Stimulated activated CD8-positive, alpha-beta memory T cell treated with anti-CD3 and anti-CD28 coated beads, Interleukin-15, amount 100 ng/mL, for 4 hours (primary cell): ENCODE measurements at places on chromosomes 11 and 22.

DNA sequence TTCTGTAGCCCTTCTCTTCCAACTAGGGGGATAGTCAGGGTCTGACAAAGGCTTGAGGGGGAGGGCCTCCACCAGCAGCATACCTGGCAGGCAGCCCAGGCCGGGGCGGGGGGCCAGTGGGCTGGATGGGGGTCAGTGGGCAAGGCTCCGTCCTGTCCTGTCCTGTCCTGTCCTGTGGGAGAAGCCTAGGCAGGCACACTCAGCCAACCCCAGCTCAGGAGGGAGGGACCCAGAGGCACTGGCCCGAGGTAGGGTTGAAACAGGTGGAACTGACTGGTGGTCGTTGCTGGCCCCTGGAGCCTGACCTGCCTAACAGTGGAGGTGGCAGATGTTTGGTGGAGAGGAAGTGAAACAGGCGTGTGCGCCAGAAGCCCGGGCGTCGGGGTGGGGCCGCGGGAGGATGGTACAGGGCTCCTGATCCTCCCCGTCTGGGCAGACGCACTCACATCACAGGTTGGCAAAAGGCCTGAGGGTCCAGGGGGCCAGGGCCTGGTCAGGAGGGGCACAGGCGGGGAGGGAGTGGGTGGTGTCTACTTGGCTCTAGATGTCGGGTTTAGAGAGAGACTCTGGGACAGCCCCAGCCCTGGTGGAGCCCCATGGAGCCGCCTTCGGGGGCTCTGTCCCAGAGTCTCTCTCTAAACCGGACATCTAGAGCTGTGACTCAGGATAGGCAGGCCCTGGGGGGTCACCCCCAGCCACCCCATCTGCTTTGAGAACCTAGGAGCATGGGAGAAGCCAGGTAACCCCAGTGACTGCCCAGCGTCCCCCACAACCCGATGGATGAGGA is 32.5 kb upstream of the GRAMD4 start:
- no peak for DNase-seq

DNA sequence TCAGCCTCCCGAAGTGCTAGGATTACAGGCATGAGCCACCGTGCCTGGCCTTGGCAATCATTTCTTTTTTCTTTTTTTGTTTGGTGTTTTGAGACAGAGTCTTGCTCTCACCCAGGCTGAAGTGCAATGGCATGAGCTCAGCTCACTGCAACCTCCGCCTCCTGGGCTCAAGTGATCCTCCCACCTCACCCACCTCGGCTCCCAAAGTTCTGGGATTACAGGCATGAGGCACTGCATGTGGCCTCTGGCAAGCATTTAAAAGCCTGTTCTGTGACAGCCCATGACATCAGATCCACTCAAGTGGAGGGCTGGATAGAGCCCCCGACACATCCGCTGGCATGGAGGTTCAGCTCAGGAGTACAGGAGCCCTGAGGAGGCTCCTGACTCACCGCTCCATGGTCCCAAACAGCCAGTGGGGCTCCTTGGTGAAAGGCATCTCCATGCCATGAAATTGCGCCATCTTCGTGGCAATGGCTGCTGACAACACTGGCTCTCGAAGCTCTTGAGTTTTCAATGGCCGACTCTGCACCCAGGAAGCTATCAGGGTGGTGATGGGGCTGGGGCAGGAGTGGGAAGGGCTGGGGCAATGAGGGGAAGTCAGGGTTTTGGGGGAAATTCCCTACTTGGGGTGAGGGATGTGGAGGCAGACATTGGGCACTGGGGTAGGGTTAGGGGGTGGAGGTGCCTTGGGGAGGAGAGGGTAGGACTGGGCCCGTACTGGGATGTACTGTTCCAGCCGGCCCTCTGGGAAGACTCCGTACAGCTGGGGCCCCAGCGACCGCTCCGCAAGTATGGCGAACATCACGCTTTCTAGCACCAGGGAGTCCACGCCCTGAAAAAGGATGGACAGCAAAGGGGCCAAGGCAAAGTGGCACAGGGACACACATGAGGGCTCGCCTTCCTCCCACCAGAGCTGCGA is 1.4 kb downstream of the CHKB start:
- no peak for DNase-seq

DNA sequence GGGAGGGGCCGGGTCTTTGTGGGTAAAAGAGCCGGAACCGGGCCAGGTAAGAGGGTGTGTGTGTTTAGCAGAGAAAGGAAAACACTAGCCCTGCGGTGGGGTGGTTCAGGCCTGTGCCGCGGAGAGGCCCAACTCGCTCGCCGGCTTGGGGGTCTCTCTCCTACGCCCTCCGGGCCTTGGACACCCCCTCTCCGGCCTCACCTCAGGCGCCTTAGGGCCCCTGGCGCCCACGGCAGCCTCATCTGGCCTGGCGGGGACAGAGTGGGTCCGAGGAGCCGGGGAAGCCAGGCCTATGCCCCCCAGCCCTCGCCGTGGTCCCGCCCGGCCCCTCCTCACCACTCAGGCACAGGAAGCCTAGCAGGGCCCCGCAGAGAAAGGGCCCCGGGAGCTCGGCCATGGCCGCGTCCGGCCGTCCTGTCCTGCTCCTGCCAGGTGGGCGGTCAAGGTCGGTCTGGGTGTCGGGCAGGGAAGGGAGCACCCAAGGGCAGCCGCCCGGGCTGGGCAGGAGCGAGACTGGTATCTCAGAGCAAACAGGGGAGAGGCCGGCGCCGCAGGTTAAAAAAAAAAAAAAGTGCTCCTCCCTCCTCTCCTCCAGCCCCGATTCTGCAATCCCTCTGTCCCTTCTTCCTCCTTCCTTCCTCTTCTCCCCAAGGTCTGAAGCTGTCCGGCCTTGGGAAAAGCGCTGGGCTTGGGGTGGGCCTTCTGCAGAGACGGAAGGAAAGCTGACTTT is at the start of gene VSIG2:
TSS of gene VSIG2 (minus strand) at position 515 of the 730 bp plus-strand sequence. CDS start at position 397, 118 bp downstream.
- no peak for DNase-seq

GRCh38 chr22:32380991-32381390 is 23.3 kb downstream of the RFPL3 start:
- DNase-seq, result no peak

DNA sequence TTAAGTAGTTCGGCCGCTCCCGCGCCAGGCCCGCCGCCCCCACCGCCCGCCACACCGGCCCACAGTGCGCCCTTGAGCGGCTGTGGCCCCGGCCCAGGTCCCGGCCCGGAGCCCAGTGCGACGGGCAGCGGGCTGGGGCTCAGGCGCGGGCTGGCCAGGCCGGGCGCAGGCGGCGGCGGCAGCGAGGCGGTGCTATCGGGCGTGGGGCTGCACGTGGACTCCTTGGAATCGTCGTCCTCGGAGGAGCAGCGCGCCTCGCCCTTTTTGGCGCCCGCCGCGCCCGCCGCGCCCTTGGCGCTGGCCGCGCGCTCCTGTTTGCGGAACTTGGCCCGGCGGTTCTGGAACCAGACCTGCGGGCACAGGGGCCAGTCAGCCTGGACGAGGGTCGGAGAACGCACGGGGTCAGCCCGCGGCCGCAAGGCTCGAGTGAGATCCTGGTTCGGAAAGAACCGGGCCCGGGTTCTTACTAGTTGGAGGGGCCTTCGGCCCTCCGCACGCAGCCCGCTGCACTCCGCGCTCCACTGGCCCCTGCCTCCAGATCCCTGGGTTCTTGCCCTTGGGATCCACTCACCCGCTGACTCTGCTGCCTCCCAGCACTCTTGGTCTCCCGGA is 4.0 kb downstream of the PHOX2A start:
- no peak for DNase-seq

GRCh38 chr11:35050541-35050995 is 88.4 kb upstream of the CD44 start:
- DNase-seq, result no peak

GRCh38 chr11:47131136-47131535 is 45.5 kb downstream of the ARFGAP2 start:
- DNase-seq, result no peak

GRCh38 chr22:30732426-30732825 is 37.8 kb downstream of the OSBP2 start:
- no peak for DNase-seq

- DNase-seq, result no peak
Measured at GRCh38 chr22:26779108-26779507, 121.7 kb downstream of the MIAT start.

DNA sequence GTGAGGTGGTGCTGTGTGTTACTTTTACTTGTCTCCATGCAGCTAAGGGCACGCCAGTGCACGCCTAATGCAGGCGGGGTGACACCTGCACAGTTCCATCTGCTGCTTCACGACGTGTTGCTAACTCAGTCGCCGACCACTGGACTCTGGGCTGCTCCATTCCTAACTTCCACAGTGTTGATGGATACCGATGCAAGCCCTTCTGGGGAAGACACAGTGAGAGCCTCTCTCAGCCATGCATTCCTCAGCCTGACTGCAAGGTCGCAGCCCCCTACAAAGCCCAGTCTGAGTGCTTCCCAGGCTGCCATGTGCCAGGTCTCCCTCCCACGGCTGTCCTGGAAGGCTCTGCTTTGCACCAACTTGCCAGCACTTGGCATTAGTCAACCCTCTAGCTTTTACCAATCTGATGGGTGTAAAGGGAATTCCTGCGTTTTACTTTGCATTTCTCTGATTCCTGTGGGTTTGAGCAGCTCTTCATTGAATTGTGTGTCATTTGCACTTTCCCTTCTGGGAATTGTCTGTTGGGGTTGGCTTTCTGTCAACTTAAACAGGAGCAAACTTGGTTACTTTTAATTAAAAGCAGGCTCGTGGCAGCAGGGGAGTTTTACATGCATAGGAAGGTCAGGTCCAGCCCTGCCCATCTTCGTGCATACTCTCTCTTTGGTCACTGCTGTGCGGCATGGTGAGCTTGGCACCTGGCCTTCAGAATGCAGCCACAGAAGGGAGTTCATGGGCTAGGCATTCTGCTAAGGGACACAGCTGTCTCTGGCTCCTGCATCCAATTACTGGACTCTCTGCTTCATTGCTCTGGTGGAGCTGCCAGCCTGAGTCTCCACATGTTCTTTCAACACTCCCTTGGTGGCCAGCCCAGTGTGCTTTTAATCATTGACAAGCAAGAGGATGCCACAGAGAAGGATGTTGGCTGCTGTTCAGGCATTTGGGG is 34.6 kb upstream of the SHANK2 start:
- DNase-seq, result no peak

- no peak for DNase-seq
Measured at GRCh38 chr11:120658071-120658423, 146.5 kb downstream of the GRIK4 start.

DNA sequence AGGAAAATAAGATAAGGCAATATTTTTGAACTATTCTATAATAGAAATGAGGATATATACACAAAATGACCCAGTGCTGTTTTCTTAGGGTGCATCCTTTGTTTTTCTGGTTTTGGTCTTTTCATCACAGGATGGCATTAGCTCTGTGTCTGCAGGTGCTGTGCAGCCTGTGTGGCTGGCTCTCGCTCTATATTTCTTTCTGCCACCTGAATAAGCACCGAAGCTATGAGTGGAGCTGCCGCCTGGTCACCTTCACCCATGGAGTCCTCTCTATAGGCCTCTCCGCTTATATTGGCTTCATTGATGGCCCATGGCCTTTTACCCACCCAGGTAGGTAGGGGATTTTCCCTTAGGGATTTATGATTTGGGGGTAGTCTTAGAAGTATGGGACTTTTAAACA is 2.2 kb downstream of the TLCD5 start:
- DNase-seq, result no peak

- DNase-seq, result peak; percentile 9
Measured at GRCh38 chr22:43262990-43263644, 76.2 kb upstream of the TTLL12 start.

GRCh38 chr22:38968801-38969200 is 11.4 kb downstream of the APOBEC3A start:
- DNase-seq, result no peak

GRCh38 chr11:33195462-33196173 is 34.3 kb upstream of the CSTF3 start:
- DNase-seq, result no peak

DNA sequence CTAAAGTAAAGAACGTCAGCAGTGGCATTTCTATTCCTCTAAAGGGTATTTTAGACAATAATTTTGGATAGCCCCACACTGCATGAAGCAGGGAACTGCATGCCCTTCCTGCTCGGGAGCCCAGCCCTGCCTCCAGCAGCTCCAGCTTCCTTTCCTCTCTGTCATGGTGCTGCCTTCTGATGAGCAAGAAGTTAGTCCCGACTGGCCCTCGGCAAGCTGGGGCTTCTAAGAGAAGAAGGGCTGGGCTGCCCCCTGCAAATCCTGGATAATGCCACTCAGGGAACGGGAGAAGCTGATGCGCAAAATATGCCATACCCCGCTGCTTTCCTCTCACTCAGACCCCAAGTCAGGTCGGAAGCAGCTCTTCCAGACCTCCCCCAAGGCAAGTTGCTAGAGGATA is 296.4 kb downstream of the ETS1 start:
- no peak for DNase-seq

GRCh38 chr11:120034881-120035630 is 102.9 kb downstream of the TRIM29 start:
- DNase-seq, result no peak

DNA sequence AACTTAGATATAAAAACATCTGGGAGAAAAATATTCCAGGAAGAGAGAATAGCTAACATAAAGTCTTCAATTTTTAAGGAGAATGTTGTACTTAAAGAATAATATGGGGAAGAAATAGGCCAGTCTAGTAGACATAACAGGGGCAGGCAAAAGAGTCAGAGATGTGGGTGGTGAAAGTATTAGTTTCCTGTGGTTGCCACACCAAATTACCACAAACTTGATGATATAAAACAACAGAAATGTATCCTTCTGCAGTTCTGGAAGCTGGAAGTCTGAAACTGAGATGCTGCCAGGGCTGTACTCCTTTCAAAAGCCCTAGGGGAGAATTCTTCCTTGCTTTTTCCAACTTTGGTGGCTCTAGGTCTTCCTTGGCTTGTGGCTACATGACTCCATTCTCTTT is 1309.7 kb downstream of the LRRC4C start:
- DNase-seq, result no peak

DNA sequence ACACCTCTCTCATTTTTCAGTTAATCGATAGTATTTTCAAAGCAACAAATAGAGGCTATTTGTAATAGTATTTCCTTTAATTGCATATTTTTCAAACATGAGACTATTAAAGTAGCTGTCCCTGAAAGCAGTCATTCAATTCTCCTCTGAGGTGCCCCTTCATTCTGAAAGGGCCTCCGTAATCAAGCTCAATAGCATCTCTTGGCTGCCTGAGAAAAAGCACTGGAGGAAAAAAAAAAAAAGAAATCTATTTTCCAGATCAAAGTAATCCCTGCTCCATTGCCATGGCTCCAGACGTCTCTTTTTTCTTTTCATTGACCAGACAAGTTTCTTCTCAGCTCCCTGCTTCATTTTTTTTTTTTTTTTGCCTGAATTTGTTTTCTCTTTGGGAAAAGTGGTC is 154.5 kb upstream of the BLID start:
- DNase-seq, result no peak

GRCh38 chr11:44033856-44034255 is 13.9 kb upstream of the ACCSL start:
- DNase-seq, result no peak

- DNase-seq, result no peak
Measured at GRCh38 chr11:18907391-18907790, 31.8 kb downstream of the MRGPRX1 start.

GRCh38 chr22:32850591-32851517 is 49.3 kb downstream of the TIMP3 start:
- no peak for DNase-seq
